ENCODE measurements at places on chromosomes 5 and 9. TPM values are rescaled to one million over a fixed set of nuclear protein-coding genes. Genes with fewer than 3 reads are reported as not detected.

Gene ANKRD18A
- total RNA-seq = 3.1 TPM

Gene GDA
- total RNA-seq = 0.16 TPM

Gene SOX30
- total RNA-seq = not detected

Gene EPB41L4A
- total RNA-seq = 8.5 TPM

Gene SHISAL2B
- not detected for total RNA-seq

Gene PCDHGA2
- 2.6 TPM for total RNA-seq

Data from suprapubic skin (tissue), 4 donors.